LoVo (cell line): ENCODE measurements at places on chromosomes 7 and 10.

GRCh38 chr10:95605163-95605562, 44.0 kb upstream of the SORBS1 start:
- DNase-seq = no peak

DNA sequence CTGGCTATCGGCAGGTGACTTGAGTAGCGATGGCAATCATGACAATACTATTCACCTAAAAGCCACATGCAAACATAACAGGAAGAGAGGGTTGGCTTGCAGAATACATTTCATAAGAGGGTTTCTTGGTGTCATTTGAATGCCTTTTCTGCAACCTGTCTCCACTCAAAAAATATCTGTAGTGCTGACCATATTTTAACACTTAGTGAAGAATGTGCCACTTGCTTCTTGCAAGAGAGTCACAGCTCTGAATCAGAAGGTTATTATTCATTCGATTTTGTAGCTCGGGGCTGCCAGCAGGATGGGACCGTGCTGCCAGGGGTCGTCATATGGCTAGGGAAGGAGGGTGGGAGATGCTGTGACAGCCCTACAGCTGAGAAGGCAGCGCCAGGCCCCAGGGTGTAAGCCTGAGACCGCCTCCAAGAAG, 152.0 kb upstream of the PITRM1 start:
- DNase-seq = no peak

DNA sequence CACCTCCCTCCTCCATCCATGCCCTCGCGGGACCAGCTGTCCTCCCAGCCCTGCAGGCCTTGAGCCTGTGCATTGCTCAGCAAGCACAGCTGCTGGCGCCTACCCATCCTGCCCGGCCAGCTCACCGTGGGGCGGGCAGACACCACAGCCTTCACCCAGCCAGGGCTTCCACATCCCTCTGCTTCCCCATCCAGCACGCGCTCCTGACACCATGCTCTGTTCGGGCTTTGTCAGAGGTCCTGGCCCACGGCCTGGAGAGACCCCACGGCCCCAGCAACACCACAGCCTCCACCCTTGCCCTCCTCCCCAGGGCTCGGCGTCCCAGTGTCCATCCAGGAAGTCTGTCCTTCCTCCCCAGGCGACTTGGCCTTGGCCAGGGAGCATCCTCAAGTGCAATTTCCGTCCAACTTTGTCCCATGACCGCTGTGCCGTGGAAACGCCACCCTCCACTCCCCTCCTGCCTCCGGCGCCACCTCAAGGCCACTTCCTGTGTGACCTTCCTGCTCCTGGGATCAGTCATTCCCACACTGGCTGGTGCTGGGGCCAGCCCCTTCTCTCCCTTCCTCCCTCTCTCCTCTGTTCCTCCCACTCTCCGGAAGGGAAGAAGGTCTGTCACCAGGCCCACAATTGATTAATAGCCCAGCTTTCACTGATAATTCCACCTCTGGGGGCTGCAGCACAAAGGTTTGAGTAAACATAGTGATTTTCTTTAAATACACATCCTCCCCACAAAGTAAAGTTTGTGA, 71.5 kb upstream of the SMNDC1 start:
- no peak for DNase-seq

DNA sequence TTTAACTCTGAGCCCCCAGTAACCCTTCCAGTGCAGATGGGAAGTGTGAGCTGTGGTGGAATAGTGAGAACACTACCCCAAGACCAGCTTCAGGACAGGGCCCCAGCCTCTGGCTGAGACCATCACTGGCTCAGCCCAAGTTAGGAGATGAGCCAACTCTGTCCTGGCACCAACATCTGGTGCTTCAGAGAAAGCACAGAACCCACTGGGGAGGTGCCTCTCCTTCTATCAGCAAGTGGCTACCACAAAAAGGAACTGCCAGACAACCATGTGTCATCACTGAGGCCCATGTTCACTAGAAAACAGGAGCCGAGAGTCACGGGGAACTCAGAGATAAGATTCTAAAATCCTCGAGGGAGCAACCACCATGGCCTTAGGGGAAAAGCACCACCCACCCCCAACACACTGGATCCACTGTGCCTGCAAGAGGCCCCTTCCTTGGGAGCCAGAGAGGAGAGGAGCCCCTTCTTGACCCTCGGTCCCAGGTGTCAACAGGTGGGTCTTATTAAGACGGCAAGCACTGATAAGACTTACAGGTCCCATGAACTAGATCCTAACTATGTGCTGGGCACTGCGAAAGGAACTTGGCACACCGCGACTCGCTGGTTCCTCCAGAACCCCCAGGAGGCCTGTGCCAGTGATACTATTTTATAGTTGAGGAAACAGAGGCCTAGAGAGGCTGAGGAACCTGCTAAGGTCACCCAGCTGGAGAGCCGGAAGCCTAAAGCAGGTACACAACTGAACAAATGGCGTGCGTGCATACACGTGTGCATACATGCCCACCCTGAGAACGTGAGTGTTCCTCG, 102.7 kb downstream of the FAM53B start:
- DNase-seq = no peak

DNA sequence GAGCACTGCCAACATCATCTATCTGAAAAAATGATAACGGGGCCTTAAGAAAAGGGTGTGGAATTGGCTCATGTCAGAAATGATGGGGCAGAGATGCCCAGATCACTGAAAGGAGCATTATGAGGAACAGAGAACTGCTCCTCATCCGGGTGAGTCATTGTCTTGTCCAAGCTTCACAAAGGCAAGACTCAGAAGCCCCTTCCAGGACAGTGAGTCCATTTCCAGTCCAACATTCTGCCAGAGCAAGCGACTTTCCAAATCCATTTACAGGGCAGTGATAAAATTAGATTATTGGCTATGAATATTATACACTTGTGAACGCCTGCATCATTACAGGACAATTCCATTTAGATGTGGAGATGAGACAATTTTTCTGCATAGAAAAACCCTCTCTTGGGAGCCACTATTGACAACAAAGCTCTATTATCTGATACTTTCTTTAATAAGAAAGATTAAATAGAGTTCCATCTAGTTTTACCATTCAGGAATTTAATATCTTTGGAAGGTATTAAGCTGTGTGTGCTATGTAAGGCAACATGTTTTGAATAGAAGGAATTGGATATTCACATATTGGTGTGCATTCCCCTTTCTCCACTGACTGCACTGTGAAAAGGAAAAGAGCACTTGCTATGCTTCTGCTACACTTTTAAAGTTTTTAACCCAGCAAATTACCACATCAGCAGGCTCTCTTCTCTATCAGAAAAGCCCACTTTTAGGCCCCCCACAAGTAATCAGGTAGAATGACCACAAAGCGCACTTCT, 159.6 kb downstream of the NRP1 start:
- no peak for DNase-seq

GRCh38 chr10:122875843-122876466, 3.4 kb downstream of the FAM24B start:
- DNase-seq = no peak

- no peak for DNase-seq
Measured at GRCh38 chr7:98594348-98594747, 22.7 kb upstream of the NPTX2 start.
